ENCODE measurements at places on chromosomes 1 and 21. TPM values are rescaled to one million over a fixed set of nuclear protein-coding genes. Genes with fewer than 3 reads are reported as not detected.

OR14K1 gene
- not detected for total RNA-seq

DNAJC6 gene
- 0.37 TPM for total RNA-seq

ITLN2 gene
- not detected for total RNA-seq

RRP1B gene
- 30.6 TPM for total RNA-seq

SLC26A9 gene
- not detected for total RNA-seq

PNRC2 gene
- total RNA-seq: 140 TPM

REN gene
- not detected for total RNA-seq

FDPS gene
- 377 TPM for total RNA-seq

CHD5 gene
- total RNA-seq: not detected

TNFSF4 gene
- total RNA-seq: 0.26 TPM

NEGR1 gene
- not detected for total RNA-seq

LMOD1 gene
- not detected for total RNA-seq
